ENCODE measurements at places on chromosomes 5 and 9.

DNA sequence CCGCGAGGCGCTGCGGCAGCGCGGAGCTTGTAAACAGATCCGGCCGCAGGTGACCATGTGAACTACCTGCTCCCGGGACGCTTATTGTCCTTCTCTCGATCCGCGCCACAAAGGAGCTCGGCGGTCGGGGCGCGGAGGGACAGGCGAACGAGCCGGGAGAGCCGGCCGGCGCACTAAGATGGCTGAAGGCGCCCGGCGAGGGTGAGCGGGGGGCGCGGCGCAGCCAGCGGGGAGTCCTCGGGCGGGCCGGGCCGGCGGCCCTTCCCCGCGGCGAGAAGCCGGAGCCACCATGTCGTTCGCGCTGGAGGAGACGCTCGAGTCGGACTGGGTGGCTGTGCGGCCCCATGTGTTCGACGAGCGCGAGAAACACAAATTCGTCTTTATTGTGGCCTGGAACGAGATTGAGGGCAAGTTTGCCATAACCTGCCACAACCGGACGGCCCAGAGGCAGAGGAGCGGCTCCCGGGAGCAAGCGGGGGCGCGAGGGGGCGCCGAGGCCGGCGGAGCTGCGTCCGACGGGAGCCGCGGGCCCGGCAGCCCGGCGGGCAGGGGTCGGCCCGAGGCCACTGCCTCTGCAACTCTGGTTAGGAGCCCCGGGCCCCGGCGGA lies 535 bp downstream of the JMY start:
- no peak for DNase-seq

GRCh38 chr9:88523056-88523455 lies 11.9 kb upstream of the NXNL2 start:
- peak; percentile 57 for DNase-seq

DNA sequence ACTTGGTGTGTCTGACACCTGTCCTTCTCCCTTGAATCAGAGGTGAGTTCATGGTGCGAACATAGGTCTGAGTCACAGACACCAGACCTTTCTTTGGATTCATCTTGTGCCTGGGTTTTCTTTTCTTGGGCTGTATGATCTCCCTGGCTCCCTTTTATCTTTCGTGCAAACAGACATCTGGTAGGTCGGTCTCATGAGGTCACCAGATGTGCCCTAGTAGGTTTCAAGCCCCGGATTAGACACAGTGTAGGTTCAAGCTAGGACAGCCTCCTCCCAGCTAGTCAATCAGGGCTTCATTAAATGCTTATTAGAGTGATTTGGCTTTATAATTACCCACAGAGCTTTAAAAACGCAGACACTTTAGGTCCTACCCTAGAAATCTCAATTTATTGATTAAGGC lies 106.0 kb upstream of the MYO10 start:
- peak; percentile 42 for DNase-seq

DNA sequence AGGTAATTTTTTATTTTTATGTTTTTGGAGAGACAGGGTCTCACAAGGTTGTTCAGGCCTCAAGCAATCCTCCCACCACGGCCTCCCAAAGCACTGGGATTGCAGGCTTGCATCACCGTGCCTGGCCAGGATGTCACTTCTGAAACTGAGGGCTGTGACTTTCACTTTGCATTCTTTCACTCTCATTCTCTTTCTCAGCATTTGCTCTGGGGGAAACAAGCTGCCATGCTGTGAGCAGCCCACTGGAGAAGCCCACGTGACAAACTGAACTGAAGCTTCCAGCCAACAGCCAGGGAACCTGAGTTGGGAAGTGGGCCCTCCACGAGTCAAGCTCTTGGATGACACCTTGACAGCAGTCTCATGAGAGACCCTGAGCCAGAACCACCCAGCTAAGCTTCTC lies 109.4 kb downstream of the C5orf15 start:
- no peak for DNase-seq

DNA sequence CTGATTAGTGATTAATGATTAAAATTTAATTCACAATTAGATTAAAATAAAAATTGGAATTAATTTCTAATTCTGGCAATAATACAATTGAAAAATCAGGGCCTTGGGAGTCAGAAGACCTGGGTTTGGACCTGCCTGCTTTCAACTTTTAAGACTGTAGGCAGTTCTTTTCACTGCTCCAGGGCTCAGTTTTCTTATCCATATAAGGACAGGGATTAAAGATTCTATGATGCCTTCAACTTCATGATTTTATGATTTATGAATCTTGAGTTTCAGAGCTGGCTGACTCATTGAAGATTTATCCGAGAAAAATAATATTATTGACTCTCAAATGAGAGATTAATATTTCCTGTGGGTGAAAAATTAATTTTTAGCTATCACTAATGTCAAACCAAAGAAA lies 208.6 kb upstream of the ANKH start:
- DNase-seq: peak; percentile 35

DNA sequence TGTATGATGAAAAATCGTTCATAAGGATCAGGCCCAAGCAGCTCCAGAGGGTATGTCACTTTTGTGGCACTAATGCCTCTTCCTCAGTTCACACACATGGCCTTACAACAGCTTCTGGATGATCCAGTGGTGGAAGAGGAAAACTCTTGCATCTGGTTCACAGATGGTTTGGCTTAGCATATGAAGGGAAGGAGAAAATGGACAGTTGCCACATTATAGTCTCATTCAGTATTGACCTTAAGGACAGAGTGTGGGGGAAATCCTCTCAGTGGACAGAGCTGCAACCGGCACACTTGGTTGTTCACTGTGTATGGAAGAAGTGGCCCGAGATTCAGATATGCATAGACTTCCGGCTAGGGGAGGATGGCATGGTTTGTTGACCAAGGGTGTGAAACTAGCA lies 22.8 kb downstream of the C9orf57 start:
- DNase-seq: no peak

GRCh38 chr5:74870299-74871067 lies 4.3 kb upstream of the FAM169A start:
- DNase-seq: no peak

DNA sequence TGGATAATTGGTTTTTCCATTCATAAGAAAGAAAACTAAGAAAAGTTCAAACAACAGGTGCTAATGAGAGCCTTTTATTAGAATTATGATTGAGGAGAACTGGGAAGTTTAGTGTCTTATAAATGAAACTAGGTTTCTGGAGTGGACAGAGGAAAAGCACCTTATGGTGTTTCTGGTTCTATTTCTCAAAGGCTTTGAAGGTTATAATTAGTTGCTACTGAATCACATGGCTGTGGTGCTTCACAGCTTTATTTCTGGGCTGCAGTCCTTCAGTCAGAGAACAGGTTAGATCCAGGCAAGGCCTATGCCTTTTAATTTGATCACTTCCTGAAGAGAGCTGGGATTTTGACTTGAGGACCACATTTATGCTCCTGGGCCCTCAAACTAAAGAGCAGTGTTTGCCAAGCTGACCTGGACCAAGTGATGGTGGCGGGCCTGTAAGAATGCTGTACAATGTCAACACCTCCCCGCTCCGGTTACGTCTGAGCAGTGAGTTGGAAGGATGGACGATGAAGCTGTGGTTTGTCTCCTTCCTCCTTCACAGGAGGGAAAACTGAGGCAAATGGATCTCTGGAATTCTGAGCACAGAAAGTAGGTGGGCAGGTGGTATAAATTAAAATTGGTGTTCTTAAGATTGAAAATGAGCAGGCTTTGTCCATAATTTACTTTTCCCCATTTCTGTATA lies 56.0 kb downstream of the ZNF462 start:
- no peak for DNase-seq

- DNase-seq: no peak
Observed at GRCh38 chr5:84791138-84791537, 406.5 kb upstream of the EDIL3 start.

GRCh38 chr9:21810388-21810787 lies 8.0 kb downstream of the MTAP start:
- peak; percentile 76 for DNase-seq

DNA sequence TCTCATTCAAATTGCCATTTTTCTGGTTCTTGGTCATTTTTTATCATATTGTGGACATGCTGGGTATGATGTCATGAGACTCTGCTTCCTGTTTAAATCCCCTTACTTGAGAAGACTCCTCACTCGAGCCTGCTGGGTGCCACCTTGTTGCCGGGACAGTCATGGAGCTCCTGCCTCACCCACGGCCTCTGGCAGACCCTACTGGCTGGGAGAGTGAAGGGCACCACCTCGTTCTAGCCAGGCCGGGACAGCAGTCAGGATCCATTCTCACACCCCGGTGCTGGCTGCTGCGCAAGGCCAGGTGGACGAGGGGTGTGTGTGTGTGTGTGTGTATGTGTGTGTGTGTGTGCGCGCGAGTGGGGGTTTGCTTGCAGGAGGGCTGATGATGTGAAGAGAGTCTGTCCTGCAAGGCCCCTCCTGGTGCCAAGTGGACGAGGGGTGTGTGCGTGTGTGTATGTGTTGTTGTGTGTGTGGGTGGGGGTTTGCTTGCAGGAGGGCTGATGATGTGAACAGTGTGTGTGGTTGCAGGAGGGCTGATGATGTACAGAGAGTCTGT lies 4.4 kb downstream of the CEP72 start:
- no peak for DNase-seq

DNA sequence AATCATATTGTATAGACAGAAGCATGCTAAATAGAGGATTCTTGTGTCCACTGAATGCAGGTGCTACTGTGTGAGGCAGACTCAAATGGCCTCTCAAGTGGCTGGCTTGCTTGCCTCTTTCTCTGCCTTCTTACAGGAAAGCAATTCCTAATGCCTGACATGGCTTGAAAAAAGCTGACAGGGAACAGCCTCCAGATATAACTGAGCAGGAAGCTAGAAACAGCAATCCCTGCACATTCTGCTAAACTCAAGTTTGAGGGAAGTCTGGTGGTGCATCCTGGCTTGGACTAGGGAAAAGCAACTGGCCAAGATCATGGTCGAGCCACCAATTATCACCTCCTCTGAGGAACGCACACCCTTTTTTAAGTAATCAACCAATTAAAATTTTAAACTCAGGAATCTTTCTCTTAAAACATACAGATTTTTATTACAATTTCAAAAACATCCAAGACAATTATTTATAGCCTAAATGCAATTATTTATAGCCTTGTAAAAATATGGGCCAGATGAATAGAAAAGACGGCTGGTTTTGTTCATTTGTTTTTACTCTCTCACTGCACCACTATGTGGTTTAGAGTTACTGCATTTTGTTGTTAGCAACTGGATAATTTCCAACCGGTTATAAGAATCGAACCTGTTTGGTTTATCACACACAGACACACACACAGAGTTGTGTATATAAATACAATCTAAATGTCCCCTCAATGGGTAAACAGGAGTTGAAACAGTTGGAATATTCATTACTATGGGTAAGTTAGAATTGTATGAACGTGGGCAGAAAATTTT lies 290.9 kb upstream of the ANKRD55 start:
- no peak for DNase-seq

GRCh38 chr5:151522226-151522625 lies 68.9 kb downstream of the FAT2 start:
- DNase-seq: no peak

DNA sequence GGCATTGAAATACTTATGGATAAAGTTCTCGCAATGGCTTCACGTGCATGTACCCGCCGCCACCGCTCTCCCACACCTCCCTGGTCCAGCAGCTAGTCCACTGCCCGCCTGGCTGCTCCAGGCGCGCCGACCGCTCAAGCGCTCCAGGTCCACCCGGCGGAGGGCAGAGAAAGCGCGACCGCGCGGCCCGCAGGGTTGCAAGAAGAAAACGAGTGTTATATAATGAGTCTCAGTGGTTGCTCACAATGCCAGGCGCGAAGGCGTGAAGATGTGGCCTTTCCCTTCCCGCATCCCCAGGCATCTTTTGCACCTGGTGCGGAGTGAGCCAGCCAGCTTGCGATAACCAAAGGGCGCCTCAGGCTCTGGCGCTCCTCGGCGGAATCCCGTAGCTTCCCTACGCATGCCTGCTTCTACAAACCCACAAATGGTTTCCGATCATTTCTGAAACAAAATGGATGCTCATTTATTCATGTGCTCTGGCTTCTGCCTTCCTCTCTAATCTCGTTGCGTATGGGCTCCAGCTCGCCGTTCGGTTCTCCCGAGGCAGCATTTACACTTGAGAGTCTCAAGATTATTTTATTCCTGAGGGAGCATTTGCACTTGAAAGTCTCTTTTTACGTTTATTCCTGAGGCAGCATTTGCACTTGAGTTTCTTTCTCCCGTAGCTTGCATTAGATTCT lies 25.7 kb downstream of the CDKN2A start:
- DNase-seq: no peak

GRCh38 chr9:130263601-130264413 lies 1.8 kb upstream of the HMCN2 start:
- DNase-seq: no peak

DNA sequence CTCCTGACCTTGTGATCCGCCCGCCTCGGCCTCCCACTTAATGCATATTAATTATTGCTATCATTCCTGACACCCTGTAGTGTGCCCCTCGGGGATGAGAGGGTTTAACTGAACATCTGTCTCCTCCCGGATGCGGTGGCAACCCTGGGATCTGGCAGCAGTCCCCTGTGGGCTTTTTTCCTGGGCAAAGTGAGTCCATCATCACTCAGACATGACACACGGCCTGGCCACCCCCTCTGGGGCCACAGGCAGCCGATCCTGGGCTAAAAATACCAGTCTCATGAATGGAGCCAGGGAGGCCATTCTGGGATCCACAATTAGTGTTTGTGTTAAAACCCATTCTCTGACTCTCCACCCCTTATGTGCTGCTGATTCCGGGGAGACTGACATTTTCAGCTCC lies 161.2 kb downstream of the RGS3 start:
- DNase-seq: peak; percentile 58

GRCh38 chr5:18236386-18236785 lies 602.1 kb downstream of the TAF11L14 start:
- peak; percentile 10 for DNase-seq

DNA sequence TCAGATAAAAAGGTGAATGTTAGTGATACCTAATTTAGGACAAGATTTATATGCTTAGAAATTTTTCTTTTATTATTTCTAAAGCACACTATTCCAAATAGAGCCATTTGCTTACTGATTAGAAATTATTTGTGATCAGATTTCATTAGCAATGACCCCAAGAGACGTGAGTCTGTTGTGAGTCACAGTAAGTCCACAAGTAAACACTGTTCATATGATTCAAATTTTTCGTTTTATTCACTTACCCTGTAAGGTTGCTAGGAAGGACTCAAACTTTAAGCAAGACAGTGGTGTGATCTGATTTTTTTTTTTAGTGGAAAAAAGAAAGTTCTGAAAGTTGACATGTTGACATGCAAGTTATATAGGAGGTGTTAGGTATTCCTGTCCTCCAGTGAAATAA lies 1.2 kb downstream of the CARD6 start:
- no peak for DNase-seq

DNA sequence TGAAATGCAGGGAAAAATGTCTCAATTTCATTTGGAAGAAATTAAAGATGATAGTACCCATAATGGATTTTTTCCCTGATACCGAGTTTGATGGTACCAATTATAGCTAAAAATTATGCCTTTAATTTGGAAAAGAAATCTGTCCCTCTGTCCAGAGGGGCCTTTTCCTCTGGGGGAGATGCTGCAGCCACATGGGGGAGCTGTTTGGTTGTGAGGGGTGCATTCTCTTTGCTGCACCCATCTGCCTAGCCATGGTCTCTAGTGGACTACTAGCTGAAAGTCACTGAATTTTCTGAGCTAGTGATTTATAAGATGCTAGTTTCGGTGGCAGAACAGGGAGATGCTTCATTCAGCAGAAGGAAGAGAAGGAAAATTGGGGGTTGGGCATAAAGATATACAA lies 9.6 kb downstream of the SEC61B start:
- DNase-seq: no peak
